ENCODE measurements at places on chromosomes 6 and 20.

- no peak overlapping the region for H3K27ac ChIP-seq
- no peaks in the 10 kb centered on the region for H3K4me1 ChIP-seq
- DNase-seq = peak; percentile 66
- H3K36me3 ChIP-seq = no peaks in the 10 kb centered on the region
These were observed 116.5 kb upstream of the BMP2 start for GRCh38 chr20:6651016-6651415.

DNA sequence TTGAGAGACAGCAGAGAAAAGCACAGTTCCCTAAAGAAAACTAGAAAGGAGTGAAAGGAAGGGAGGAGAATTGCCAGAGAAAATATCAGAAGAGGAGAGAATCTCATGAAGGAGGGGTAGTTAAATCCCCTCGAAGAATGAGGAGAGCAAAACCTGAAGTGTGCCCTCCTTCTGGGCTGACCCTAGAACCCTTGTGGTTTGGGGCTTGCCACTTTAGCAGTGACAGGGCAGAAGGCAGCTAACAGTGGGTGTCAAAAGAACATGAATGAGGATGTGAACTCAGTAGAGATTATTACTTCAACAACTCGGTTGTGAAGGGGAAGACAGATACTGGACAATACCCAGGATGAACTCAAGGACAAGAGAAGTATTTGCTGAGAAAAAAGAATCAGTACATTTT lies 73.6 kb downstream of the RALGAPA2 start:
- H3K27ac ChIP-seq = no peak overlapping the region
- no peak overlapping the region for H3K4me3 ChIP-seq
- H3K36me3 ChIP-seq = peaks cover 28% of the 10 kb centered on the region

DNA sequence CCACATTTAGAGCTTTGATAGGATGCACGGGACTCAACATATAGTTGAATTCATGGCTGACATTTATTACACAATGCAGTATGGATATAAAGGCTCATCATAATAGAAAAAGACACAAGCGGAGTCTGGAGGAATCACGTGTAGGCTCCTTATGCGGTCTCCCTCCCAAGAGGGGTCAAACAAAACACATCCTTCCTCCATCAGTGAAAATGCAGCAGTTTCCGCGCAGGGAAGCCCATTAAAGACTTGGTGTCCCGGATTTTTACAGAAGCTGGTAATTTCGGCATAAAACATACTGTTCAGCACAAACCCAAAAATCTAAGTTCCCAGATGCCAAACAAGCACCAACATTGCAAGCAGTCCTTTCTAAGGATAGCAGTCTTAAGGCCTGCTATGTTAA lies 1.1 kb downstream of the USP45 start:
- no peak for DNase-seq
- no peaks in the 10 kb centered on the region for H3K27me3 ChIP-seq
- H3K4me1 ChIP-seq = peaks cover 12% of the 10 kb centered on the region

GRCh38 chr6:43702534-43703440 lies 15.2 kb upstream of the MRPS18A start:
- no peaks in the 10 kb centered on the region for H3K27me3 ChIP-seq
- DNase-seq = peak; percentile 98
- peak overlapping the region; percentile 91 for H3K27ac ChIP-seq
- no peak overlapping the region for H3K4me3 ChIP-seq

DNA sequence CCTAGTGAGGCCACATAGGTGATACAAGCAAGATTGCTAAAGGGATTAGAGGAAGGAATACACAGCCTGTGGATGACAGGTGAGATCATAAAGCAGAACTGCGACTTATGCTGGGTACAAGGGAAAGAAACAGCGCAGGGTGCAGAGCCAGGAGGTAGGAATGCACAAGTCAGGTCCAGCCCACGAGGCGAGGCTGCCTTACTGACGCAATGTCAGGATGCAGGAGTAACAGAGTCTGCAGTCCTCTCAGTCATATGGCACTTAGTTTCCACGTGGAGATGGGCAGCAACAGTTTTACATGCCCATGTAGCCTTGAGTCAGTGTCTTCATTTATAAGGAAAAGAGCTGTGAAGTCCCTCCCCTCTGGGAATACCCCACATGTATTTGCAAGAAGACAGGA lies 210.9 kb downstream of the SYNE1 start:
- DNase-seq = no peak
- H3K27ac ChIP-seq = no peak overlapping the region
- H3K27me3 ChIP-seq = no peaks in the 10 kb centered on the region
- H3K4me3 ChIP-seq = no peak overlapping the region
- no peaks in the 10 kb centered on the region for H3K4me1 ChIP-seq
- H3K36me3 ChIP-seq = no peaks in the 10 kb centered on the region

DNA sequence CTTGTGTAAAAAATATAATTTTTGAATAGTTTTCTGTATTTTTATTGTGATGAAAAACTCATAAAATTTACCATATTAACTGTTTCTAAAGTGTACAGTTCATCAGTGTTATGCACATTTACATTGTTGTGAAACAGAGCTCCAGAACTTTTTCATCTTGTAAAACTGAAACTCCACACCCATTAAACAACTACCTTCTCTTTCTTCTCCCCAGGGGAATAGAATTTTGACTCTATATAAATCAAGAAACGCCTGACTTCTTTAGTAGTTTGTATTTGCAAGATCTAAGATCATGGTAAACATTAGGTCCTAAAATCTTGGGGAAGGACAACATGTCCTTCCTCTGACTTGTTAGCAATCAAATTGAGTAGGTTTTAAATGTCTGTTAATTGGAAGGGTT lies 9.1 kb downstream of the ANKRD66 start:
- no peak overlapping the region for H3K27ac ChIP-seq
- H3K4me1 ChIP-seq = peaks cover 14% of the 10 kb centered on the region
- no peak overlapping the region for H3K4me3 ChIP-seq
- H3K27me3 ChIP-seq = no peaks in the 10 kb centered on the region
- DNase-seq = no peak

GRCh38 chr6:53251033-53251672 lies 97.6 kb downstream of the ELOVL5 start:
- no peaks in the 10 kb centered on the region for H3K4me1 ChIP-seq
- H3K27me3 ChIP-seq = no peaks in the 10 kb centered on the region
- H3K4me3 ChIP-seq = no peak overlapping the region
- DNase-seq = no peak

- no peaks in the 10 kb centered on the region for H3K27me3 ChIP-seq
- H3K4me3 ChIP-seq = no peak overlapping the region
- H3K36me3 ChIP-seq = no peaks in the 10 kb centered on the region
- H3K4me1 ChIP-seq = peaks cover 18% of the 10 kb centered on the region
- no peak for DNase-seq
These were observed 49.1 kb downstream of the AKAP12 start for GRCh38 chr6:151288712-151289398.

GRCh38 chr6:52570291-52570700 lies 6.6 kb downstream of the TRAM2 start:
- H3K36me3 ChIP-seq = no peaks in the 10 kb centered on the region
- peak overlapping the region; percentile 70 for H3K27ac ChIP-seq
- no peaks in the 10 kb centered on the region for H3K27me3 ChIP-seq
- H3K4me3 ChIP-seq = no peak overlapping the region
- H3K4me1 ChIP-seq = no peaks in the 10 kb centered on the region

GRCh38 chr20:10618611-10619245 lies 55.1 kb downstream of the JAG1 start:
- H3K27me3 ChIP-seq = no peaks in the 10 kb centered on the region
- H3K4me3 ChIP-seq = no peak overlapping the region
- peaks cover 24% of the 10 kb centered on the region for H3K4me1 ChIP-seq
- H3K27ac ChIP-seq = no peak overlapping the region

DNA sequence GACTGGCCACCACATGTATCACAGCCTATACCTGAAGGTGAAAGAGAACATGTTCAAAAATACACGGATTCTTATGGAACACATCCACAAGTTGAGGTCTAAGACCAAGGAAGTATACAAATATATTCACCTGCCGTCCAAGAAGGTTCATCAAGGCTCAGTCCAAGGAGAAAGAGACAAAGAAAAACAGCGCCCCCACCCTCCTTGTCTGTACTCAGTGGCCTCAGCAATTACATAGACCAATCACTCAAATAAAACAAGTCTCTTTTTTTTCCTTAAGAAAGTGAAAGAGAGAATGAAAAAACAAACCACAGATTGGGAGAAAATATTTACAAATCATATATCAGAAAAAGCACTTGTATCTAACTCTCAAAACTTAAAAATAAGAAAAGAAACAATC lies 19.5 kb downstream of the CPXM1 start:
- no peak overlapping the region for H3K4me3 ChIP-seq
- H3K27ac ChIP-seq = no peak overlapping the region
- DNase-seq = no peak
- no peaks in the 10 kb centered on the region for H3K4me1 ChIP-seq
- no peaks in the 10 kb centered on the region for H3K27me3 ChIP-seq
- no peaks in the 10 kb centered on the region for H3K36me3 ChIP-seq

- H3K27me3 ChIP-seq = no peaks in the 10 kb centered on the region
- H3K4me1 ChIP-seq = no peaks in the 10 kb centered on the region
- DNase-seq = no peak
- no peak overlapping the region for H3K4me3 ChIP-seq
- no peaks in the 10 kb centered on the region for H3K36me3 ChIP-seq
These were observed 94.8 kb downstream of the PTCHD4 start for GRCh38 chr6:48016020-48016755.

- H3K27me3 ChIP-seq = no peaks in the 10 kb centered on the region
- H3K27ac ChIP-seq = no peak overlapping the region
- H3K4me3 ChIP-seq = no peak overlapping the region
- no peak for DNase-seq
- H3K36me3 ChIP-seq = no peaks in the 10 kb centered on the region
- H3K4me1 ChIP-seq = no peaks in the 10 kb centered on the region
These were observed 36.8 kb upstream of the CLDN20 start for GRCh38 chr6:155227046-155227445.

DNA sequence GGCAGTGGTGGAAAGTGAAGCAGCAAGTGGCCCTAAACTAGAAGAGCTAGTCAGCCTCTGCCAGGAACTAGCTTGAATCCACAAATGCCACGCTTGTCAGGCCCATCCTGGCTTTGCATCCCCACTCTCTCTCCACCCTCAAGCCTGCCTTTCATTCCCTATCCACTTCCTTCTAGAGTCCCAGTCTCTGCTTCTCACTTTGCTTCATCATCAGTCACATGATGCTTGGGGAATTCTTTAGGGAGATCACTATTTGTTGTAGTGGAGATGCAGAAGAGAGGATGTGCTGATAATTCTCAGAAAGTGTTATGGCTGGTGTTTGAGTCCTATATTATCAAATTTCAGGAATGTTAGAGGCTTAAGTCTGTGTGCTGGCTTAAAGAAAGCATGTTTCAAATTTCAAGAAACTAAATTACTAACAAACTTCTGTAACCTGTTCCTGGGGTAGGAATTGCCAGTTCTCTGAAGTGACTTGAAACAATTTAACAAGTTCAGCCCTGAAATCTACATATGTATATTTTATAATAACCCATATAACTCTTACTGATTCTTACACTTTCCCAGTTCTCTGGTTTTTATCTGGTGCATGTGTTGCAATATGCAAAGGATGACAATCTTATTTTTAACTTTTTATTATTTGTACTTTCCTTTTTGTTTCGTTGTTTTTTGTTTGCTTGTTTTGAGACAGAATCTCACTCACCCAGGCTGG lies 7.5 kb downstream of the TRIM39 start:
- H3K4me3 ChIP-seq = no peak overlapping the region
- no peaks in the 10 kb centered on the region for H3K27me3 ChIP-seq
- H3K36me3 ChIP-seq = peaks cover 64% of the 10 kb centered on the region
- no peak overlapping the region for H3K27ac ChIP-seq

- DNase-seq = no peak
- H3K36me3 ChIP-seq = no peaks in the 10 kb centered on the region
- H3K4me3 ChIP-seq = no peak overlapping the region
- no peak overlapping the region for H3K27ac ChIP-seq
These were observed 174.2 kb downstream of the TSHZ2 start for GRCh38 chr20:53146201-53146891.

DNA sequence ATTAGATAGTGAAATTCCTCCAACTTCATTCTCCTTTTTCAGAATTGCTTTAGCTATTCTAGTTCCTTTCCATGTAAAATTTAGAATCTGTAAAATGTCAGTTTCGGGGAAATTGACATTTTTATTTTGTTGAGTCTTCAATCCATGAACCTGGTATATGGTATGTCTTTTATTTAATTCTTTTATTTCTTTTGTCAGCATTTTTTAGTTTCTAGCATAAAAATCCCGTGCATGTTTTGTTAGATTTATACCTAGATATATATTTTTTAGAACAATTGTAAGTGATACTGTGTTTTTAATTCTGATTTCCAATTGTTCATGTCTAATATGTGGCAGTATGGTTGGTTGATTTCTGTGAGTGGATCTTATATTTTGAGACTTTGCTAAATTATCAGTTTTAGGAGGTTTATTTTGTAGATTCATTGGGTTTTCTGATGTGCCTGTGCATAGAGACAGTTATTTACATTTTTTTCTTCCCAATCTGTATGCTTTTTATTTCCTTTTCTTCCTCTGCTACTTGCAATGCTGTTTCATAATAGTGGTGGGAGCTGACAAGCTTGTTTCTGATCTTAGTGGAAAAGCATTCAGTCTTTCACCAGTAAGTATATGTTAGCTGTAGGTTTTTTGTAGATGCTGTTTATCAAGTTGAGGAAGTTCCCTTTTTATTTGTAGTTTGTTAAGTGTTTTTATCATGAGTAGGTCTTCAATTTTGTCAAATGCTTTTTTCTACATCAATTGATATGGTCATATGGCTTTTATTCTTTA lies 13.7 kb downstream of the TAB2 start:
- no peaks in the 10 kb centered on the region for H3K36me3 ChIP-seq
- no peak for DNase-seq
- H3K4me3 ChIP-seq = no peak overlapping the region
- no peaks in the 10 kb centered on the region for H3K27me3 ChIP-seq
- H3K4me1 ChIP-seq = no peaks in the 10 kb centered on the region
- H3K27ac ChIP-seq = no peak overlapping the region

- H3K36me3 ChIP-seq = no peaks in the 10 kb centered on the region
- no peak for DNase-seq
- H3K27ac ChIP-seq = no peak overlapping the region
- H3K4me1 ChIP-seq = no peaks in the 10 kb centered on the region
These were observed 138.9 kb downstream of the TBX18 start for GRCh38 chr6:84625506-84625905.

- H3K27me3 ChIP-seq = no peaks in the 10 kb centered on the region
- H3K27ac ChIP-seq = no peak overlapping the region
- H3K4me3 ChIP-seq = no peak overlapping the region
- no peak for DNase-seq
These were observed 50.3 kb upstream of the NAA20 start for GRCh38 chr20:19966840-19967239.

- no peaks in the 10 kb centered on the region for H3K4me1 ChIP-seq
- no peak overlapping the region for H3K4me3 ChIP-seq
- DNase-seq = no peak
- no peaks in the 10 kb centered on the region for H3K27me3 ChIP-seq
- H3K27ac ChIP-seq = peak overlapping the region; percentile 29
These were observed 48.3 kb downstream of the RREB1 start for GRCh38 chr6:7155871-7156579.

DNA sequence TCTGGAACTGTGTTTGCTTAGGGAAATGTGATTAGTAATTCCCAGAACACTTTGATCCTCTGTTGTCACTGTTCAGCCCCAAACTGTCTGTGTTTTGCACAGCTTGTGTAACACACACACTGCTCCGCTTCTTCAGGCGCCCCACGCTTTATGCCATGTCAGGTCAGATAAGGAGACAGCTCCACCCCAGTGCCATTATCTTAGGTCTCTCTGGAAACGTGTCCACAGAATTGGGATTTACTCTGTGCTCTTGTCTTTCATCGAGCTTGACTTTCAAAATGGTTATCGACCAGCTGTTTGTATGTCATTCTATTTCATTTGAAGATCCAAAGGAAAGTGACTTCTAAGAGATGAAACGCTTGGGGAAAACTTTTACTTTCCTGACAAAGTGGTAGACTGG lies 106.4 kb upstream of the SSTR4 start:
- H3K4me3 ChIP-seq = no peak overlapping the region
- no peaks in the 10 kb centered on the region for H3K27me3 ChIP-seq
- no peak overlapping the region for H3K27ac ChIP-seq
- H3K36me3 ChIP-seq = no peaks in the 10 kb centered on the region
- DNase-seq = no peak

All from right atrium auricular region (tissue), 2 donors.